ENCODE measurements at places on chromosomes 7 and 10.

- no peak for DNase-seq
These were observed 264.5 kb downstream of the CELF2 start for GRCh38 chr10:11282156-11282555.

DNA sequence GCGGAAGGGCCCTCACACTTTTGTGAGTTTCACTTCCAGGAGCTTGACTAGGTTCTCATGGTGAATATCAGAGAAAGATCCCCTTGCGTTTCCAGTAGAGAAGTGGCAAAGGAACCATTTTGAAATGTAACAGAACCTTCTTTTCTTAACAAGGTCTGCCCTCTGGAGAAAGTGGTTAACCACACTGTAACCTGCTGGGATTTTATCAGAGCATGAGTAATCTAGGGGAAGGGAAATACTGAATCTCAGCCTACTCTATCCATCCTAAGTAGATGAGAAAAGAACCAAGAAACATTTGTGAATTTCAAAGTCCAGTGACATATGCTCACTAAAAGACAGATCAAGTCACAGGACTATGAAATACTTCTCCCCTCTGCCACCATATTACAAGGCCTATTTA, 235.5 kb downstream of the ZEB1 start:
- DNase-seq: no peak

DNA sequence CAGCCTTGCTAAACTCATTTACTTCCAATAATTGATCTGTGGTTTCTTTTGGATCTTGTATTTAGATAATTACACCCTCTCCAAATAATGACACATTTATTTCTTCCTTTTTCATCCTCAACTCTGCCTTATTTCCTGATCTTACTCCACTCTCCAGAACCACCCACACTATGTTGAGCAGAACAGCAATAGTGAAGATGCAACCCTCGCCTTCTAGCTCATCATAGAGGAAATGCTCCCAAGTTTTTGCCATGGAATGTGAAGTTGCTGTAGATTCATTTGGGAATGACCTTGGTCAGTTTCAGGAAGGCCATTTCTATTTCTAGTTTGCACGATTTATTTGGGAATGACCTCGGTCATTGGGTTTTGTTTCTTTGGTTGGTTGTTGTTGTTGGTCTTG, 314.0 kb downstream of the PAXIP1 start:
- DNase-seq: no peak

- DNase-seq: no peak
These were observed at the start of gene BLNK for GRCh38 chr10:96271016-96271815. TSS of gene BLNK (minus strand) at chr10:96271569. CDS start at chr10:96271398, 171 bp downstream.

- DNase-seq: no peak
These were observed 181.8 kb upstream of the FERD3L start for GRCh38 chr7:19327018-19327417.

GRCh38 chr7:147510923-147511322, 1079.6 kb upstream of the C7orf33 start:
- no peak for DNase-seq

GRCh38 chr10:74067373-74068352, 69.7 kb downstream of the VCL start:
- no peak for DNase-seq
